AG10803 (cell line): ENCODE measurements at places on chromosomes 13 and 19.

GRCh38 chr19:48711106-48711662 is 8.3 kb downstream of the MAMSTR start:
- no peak for DNase-seq

- no peak for DNase-seq
These were observed 1.4 kb upstream of the CD37 start for GRCh38 chr19:49333811-49334288.

GRCh38 chr13:23386533-23386932 is 47.0 kb downstream of the SACS start:
- no peak for DNase-seq

- no peak for DNase-seq
These were observed 31.7 kb upstream of the ZNF507 start for GRCh38 chr19:32313569-32314265.

GRCh38 chr13:23619068-23619855 is 49.0 kb downstream of the TNFRSF19 start:
- no peak for DNase-seq

- no peak for DNase-seq
These were observed 2.4 kb upstream of the SBK2 start for GRCh38 chr19:55539090-55539984.

DNA sequence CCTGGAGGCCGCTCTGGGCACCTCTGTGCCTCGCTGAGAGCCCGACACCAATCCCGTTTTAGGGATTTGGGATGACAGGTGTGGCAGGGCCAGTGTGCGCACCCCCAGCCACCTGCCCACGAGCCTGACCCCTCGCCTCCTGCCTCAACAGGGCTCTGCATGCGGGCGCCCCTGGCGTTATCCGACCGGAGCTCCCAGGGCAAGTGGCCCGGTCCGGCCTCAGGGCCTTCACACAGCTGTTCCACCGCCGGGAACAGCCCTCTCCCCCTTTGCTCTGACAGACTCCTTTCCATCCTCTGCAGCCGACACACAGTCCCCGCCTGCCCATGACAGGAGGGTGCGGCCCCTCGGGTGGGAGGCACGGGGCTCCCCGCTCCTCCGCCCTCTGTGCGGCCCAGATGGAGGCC is 7.1 kb upstream of the WDR18 start:
- no peak for DNase-seq

DNA sequence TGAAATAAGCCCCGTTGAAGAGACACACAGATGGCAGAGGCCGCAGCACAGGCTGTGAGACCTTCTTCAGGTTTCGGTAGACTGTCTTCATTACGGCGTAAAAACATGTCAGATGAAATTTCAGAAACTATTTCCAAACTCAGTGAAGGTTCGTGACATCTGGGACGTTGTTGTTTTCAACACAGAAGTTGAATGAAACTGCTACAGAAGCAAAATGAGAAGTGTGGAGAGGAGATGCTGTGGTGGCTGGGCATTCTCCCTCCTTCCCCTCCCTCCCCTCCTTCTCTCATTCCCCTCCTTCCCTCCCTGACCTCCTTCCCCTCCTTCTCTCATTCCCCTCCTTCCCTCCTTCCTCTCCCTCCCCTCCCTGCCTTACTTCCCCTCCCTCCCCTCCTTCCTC is 113.6 kb downstream of the ATP11A start:
- DNase-seq: no peak

DNA sequence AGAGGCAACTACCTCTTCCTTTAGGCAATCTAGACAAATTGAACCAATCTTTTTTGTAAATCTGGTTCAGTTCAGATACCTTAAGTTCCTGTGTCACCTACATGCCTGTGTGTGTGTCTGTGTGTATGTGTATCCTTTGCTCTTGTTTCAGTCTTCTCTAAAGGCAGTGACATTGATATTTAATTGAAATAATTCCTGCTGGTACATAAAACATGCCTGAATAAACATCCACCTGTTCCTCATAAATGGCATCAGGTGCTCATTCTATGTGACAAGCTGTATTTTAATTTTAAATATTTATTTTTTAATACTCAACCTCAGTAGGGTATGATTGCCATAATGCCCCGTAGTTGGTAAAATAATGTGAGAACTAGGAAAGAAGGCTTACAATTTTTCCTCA is 1606.4 kb upstream of the PRR20A start:
- DNase-seq: no peak

- no peak for DNase-seq
These were observed 26.7 kb downstream of the RCBTB2 start for GRCh38 chr13:48506092-48506701.

DNA sequence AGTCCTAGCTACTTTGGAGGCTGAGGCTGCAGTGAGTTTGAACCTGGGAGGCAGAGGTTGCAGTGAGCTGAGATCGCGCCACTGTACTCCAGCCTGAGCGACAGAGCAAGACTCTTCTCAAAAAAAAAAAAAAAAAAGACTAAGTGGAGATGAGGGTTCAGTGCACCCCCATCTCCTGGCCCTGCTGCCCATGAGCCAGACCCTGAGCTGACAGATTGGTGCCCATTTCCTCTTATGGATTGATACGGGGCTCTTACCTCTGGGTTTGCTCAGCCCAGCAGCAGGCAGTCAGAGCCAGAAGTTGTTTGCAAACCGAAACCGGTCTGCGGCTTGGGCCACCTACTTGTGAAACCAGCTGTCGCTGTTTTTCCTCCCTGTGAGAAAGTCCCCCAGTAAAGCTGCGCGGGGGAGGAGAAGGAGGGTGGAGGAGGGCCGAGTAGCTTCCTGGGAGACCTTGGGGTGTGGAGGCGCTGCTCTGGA is 36.9 kb downstream of the ARRDC2 start:
- peak; percentile 67 for DNase-seq

GRCh38 chr13:35781036-35782000 is 304.8 kb upstream of the MAB21L1 start:
- no peak for DNase-seq

DNA sequence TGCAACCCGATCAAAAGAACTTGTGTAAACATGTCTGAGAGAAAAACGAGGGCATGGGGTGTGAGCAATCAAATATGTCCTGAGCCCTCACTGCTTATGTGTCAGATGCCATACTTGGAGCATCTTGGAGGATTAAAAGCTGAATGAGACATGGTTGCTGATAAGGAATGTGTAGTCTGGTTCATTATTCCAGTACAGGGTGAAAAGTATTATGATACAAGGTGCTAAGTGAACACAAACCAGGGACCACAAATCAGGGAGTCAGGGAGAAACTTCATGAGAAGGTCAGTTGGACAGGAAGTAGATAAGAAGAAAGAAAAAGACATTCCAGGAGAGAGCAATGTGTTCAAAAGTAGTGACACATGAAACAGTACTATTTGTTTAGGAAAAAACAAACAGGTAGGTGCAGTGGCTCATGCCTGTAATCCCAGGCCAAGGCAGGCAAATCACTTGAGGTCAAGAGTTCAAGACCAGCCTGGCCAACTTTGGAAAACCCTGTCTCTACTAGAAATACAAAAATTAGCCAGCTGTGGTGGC is 2.0 kb upstream of the RCBTB1 start:
- no peak for DNase-seq

DNA sequence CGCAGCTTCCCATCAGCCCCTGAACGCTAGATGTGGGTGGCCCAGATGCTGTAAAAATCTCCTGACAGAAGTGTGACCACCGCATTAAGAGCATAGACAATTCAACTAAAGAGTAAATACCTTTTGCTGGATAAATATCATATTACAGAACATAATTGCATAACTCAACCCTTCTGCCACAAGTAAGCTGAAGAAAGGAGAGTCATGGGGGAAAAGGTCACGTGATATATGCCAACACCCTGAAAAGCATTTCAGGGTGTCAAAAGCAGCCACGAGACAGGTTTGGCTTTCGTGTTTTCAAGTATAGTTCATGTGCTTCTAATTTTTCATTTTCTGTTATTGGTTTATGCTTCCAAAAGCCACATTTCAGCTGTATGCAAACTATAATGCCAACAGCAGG is 71.3 kb downstream of the LHFPL6 start:
- peak; percentile 54 for DNase-seq

GRCh38 chr19:4102339-4103079 is 21.4 kb downstream of the MAP2K2 start:
- DNase-seq: no peak

- no peak for DNase-seq
These were observed 456.4 kb downstream of the FGF14 start for GRCh38 chr13:101945435-101945834.

DNA sequence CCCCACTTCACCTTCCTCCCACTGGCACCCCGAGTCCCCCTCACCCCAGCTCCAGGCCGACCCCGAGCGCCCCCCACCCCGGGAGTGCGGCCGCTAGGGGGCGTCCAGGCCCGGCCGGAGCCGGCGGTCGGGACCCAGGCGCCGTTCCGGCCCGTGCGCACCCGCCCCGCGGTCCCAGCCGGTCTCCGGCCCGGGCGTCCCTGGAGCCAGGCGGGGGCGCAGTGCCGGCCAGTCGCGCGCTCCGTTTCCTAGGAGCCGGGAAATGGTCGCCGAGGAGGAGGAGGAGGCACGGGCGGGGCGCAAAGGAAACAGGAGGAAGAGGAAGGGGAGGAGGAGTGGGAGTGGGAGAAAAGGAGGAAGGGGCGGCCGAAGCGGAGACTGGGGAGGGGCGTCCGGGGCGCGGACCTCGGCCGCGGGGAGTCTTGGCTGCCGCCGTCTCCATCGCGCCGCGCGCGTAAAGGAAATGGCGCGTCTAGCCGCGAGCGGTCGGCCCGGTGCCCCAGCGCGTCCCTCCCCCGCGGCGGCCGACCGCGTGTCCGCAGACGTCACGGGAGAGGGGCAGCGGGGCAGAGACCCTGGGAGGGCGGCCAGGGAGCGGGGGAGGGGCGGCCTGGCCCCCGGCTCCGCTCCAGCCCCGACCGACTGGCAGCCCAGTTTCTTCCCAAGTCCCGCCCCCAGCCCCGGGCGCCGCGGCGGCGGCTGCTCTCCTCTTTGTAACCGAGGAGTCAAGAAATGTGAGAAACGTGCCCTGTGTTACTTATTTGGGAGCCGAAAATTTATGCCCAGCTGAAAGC is 1.1 kb upstream of the KCTD15 start:
- peak; percentile 83 for DNase-seq

GRCh38 chr13:30002577-30002976 is 152.2 kb upstream of the UBL3 start:
- peak; percentile 82 for DNase-seq

- peak; percentile 5 for DNase-seq
These were observed 1.3 kb upstream of the CCNE1 start for GRCh38 chr19:29810504-29810871.

GRCh38 chr13:109427695-109428094 is 358.7 kb downstream of the IRS2 start:
- DNase-seq: no peak

DNA sequence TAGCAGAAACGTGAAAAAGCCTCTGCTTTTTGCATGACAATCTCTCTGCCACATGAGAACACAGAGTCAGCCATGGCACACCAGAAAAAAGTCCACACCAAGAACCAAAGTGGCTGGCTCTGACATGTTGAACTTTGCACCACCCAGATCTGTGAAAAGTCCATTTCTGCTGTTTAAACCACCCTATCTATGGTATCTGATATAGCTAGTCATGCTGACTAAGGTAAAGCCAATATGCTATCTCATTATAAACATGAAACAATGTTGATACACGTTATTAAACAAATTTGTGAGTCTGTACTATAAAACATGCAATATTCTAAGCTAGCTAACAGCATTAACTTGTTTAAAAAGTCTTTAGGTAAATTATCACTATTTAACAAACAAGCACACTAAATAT is 21.0 kb upstream of the ZNF432 start:
- DNase-seq: no peak

DNA sequence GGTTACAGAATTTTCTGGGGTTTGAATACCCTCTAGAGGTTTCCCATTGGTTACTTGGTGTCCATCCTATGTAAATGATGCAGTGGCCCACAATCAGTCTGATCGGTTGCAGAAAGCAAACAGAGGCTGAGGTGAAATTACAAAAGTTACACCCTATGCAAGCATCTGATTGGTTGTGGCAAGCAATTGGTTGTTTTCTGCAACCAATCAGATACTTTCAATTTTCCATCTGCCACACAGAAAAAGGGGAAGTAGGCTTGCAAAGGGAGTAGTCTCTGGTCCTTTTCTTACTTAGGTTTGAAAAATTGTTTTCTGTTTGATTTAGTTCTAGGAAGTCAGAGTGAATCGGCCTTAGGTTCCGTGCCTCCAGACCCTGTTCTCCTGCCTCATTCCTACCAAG is 93.1 kb downstream of the WTIP start:
- DNase-seq: no peak

GRCh38 chr19:10191347-10191746 is 3.4 kb downstream of the DNMT1 start:
- DNase-seq: peak; percentile 86

DNA sequence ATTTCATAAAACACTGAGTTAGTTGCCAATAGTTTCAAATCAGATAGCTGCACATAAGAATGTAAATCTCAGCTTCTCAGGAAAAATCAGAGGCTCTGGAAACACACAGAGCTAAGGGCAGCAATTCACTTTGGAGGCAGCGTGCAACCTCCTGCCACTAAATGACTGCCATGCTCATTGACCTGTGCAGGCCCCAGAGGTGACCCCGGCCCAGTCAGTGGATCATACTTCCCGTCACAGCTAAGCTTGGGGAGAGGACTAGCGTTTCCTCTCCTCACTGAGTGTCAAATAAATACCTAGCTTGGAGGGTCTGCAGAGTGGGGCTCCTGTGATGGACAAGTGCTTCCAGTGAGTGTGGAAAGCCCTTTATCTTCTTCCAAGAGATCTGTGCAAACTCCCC is 67.2 kb downstream of the UQCRFS1 start:
- DNase-seq: no peak

- no peak for DNase-seq
These were observed 14.2 kb upstream of the RASA3 start for GRCh38 chr13:114146629-114147028.

DNA sequence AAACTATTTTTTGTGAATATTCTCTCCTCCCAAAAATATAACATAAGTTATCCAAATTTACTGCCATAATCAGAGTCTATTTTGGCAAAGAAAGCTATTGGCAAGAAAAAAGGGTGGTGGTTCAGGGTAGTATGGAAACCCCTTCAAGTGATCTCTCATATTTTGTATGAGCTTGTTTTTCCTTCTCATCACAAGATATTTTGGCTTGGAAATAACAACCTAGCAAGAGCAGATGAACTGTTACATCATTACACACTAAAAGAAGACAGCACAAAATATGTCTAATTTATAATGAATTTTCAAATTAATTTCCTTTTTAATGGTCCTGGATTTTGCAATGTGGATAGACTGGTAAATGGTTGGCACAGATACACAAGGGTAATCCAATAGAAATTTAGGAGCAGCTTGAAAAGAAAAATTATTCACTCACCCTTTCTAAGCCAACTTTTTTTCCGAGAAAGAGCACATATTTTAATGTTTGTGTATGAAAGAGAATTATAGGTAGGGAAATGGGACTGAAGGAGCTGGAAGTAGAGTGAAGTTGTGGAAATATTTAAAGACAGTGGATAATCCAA is 225.1 kb downstream of the EFNB2 start:
- DNase-seq: no peak

- no peak for DNase-seq
These were observed 449.3 kb downstream of the PCDH17 start for GRCh38 chr13:58080806-58081205.

- DNase-seq: peak; percentile 74
These were observed 26.2 kb upstream of the WDFY2 start for GRCh38 chr13:51557875-51558612.

- no peak for DNase-seq
These were observed 910.8 kb upstream of the SLITRK6 start for GRCh38 chr13:86710013-86710412.
